Kasumi-1 (cell line): ENCODE measurements at places on chromosomes 7 and 10.

DNA sequence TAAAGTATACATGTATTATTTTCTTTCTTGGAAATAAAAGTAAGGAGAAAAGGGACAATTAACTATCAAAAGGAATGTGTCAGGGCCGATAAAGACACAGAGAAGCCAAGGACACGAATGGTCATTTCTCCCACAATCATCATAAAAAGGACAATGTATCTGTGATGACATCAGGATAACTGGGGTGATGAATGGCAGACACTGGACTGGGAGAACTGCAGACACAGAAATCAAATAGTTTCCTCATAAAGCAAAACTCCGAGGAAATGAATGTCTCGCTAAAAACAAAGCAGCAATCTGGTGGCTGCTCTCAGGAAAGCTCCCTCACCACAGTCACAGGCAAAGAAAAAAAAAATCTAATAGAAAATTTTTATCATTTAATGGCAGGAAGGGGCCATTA is 69.3 kb upstream of the NPY start:
- no peak for DNase-seq

GRCh38 chr7:112257073-112257472 is 50.6 kb downstream of the ZNF277 start:
- no peak for DNase-seq

- no peak for DNase-seq
These were observed 490 bp upstream of the ZNF239 start for GRCh38 chr10:43574906-43575305.

GRCh38 chr10:49733866-49734265 is 28.3 kb downstream of the OGDHL start:
- no peak for DNase-seq

DNA sequence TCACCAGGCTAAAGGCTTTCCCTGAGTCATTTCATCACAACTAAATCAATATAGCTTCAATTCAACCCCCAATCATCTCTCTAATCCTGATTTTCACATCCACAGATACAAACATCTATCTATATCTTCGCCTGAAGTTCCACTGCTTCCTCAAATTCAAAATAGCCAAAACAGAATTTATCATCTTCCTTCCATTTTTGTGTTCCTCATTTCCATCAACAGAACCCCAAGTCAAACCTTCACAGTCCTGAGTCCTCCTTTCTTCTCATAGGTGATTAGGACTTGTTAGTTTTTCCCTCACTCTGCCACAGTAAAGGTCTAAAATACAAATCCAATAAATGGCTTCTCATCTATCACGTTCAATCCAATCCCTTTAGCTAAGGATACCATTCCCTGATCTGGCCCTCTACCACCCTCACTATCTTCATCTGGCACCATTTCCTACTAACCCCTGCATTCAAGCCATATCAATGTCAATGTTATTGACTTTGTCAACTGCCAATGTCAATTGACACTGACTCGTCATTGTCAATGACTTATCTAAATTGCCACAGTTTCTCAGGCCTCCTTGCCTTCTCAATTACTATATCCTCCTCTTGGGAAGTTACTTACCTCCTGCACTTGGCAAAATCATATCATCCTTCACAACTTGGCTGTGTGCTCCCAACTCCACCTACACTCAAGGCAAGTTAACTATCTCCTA is 2.6 kb downstream of the HYCC1 start:
- DNase-seq = peak; percentile 73

- DNase-seq = peak; percentile 63
These were observed 52.1 kb downstream of the TSPAN12 start for GRCh38 chr7:120805636-120806388.
